ENCODE measurements at places on chromosomes 6 and 20.

DNA sequence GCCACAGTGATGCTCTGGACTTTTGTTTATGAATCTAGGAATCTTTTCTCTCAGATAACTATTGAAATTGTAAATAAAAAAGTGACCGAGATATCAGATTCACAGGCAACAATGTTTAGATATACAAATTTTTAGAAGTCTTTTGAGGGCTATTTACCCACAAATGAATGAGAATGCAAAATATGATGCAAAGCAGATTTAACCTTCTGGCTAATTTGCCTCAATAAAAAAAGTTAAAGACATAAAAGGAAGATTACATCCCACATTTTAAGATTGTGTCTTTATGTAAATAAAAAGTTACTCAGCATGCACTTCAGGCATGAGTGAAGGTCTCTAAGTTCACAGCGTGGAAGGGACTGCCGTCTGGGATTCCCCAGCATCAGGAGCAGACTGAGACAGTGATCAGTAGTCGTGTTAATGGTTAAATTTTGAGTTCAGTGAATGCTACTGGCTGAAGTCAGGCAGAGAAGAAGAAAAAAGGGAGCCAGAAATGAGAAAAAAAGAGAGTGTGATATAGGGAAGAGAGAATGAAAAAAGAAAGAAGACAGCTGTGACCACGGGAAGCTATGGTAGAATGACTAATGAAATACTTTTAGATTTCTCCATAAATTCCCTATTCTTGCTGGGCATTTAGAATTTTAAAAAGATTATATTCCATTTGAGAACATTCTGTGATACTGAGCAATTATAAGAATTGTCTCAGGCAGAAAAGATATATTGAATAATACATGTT is 93.6 kb downstream of the MYB start:
- no peak for DNase-seq

DNA sequence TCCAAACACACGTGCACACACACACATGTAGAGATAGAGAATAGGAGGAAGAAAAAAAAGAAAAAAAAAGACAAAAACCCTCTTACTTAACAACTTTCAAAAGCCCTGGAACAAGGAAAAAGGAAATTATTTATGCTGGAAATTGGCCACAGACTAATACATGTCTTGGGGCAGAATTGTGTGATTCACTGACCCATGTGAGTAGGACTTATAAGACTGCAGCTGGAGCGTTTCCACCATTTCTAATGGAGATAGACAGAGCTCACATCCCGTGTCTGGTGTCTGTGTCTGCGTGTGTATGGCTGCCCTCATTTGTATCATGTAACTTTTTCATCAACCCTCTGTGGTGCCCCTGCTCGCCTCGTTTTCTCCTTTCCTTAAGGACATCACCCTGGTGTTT is 99.8 kb upstream of the PDE10A start:
- DNase-seq = no peak

- DNase-seq = no peak
These were observed 257.6 kb upstream of the THEMIS start for GRCh38 chr6:128158496-128158895.

- no peak for DNase-seq
These were observed 104.8 kb downstream of the GJA1 start for GRCh38 chr6:121540210-121540609.

- DNase-seq = no peak
These were observed 95.5 kb downstream of the FOXC1 start for GRCh38 chr6:1705183-1705582.

DNA sequence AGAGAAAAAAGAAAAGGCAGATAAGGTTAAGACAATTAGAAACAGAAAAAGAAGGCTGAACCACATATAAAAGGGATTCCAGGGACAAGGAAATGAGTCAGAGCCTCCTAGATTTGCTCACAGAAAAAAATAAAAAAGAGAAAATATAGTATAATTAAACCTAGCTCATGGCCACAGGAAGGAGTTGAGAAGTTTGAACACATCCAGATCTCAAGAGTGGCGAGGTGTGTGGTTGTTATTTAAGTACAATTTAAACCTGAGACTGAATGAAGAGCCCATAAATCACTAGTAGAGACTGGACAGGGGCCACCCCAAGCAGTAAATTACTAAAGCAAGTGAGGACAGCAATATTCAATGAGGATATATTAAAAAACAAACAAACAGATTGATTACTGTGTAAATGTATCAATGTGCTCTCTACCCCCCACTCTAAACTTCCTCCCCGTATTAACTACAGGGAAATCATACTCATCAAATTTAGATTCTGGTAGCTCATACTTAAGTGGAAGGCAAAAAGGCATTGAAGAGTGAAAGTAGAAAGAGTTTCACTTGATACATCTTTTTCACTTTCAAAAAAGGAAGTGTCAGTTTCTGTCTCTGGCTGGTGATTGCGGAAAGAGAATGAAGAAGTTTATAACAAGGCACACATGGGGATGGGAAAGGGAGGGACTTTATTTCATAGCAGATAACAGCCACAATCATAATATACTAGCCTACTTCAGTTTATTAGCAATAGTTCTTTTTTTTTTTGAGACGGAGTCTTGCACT is 49.3 kb upstream of the SCAF8 start:
- DNase-seq = peak; percentile 22

- DNase-seq = no peak
These were observed 77.5 kb upstream of the CD83 start for GRCh38 chr6:14040042-14040441.

DNA sequence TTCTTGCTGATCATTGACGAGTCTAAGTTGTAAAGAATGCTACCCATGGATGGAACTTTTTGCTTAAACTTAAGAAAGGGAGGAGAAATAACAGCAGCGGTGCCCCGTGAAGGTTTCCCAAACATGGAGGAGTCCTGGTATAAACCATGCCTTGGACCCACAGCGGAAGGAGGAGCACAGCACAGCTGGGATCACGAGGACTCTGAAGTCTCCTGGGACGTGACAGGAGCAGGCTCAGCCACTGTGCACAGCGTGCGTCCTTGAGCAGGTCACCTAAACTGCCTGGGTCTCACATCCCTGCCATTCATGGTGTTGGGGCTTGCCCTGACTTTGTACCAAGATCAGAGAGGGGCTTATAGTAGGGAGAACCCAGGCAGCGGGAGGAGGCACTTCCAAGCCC is 56.1 kb upstream of the UNC93A start:
- no peak for DNase-seq

- no peak for DNase-seq
These were observed 80.1 kb upstream of the HDAC2 start for GRCh38 chr6:114051031-114051430.

GRCh38 chr6:23199541-23199940 is 630.2 kb downstream of the HDGFL1 start:
- DNase-seq = no peak

Measured in NCI-H226 (cell line).